GM04504 (cell line): ENCODE measurements at places on chromosomes 12 and 14.

GRCh38 chr12:30908722-30909348, 17.7 kb upstream of the TSPAN11 start:
- DNase-seq = peak; percentile 88

DNA sequence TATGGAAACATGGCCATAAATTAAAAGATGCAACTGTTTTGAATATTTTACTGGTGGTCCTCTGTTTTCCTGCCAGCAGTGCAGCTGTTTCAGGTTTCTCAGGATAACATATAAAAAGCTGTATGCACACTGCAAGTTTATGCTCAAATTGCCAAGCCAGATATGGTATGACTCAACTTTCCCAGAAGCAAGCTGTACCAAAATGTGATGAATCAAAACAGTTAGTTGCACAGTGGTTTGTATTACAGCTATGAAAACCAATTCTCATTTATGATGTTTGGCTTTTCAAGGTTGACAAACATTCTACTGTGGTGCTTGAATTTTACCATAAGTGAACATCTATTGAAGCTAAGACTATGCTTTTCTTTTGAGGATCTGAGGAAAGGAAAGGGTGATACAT, 15.5 kb downstream of the TRMT5 start:
- DNase-seq = no peak

DNA sequence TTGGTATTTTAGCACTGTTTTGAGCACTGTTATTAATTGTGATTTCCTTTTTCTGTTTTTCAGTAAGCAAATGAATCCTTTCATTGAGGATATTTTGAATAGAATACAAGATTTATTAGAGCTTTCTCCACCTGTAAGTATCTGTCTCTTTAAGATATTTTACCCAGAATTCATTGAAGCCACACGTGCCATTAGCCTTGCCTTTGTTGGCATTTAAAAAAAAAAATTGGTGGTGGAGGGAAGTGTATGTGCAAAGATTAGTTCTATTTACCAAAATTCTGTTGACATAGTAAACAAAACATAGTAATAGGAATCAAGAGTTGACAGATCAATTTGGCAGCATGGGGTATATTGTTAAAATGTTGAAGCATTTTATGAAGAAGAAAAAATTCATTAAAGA, 23.8 kb downstream of the XPOT start:
- no peak for DNase-seq

- no peak for DNase-seq
Measured at GRCh38 chr14:32977913-32978312, 39.2 kb downstream of the NPAS3 start.
